HT1080 (cell line): ENCODE measurements at places on chromosomes 7 and 10.

DNA sequence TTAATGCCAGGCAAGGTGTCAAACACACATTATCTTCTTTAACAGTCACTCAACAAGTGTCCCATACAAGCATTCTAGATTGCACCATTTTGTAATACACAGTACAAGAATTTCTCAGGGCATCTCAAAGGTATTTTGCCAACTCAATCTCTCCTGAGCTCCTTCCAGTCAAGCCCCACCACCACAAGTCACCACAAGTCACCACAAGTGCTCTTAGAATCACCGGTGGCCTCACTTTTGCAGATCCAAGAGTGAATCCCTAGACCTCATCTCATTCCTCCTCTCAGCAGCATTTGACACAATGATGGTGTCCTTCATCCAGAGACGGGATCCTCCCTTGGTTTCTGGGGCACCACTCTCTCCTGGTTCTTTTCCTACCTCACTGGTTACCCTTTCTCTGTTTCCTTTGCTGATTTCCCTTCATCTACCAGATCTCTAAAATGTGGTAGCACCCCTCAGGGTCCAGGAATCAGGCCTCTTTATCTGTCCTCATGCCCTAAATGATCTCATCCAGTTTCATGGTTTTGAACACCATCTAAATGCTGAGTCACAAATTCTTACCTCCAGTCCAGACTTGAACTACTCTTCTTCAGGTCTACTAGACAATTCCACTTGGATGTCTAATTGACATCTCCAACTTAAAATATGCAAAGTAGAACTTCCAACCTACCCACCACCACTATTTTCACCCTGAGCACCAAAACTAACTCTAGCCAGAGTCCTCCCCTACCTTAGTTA is 26.9 kb downstream of the VPS41 start:
- DNase-seq, result no peak

DNA sequence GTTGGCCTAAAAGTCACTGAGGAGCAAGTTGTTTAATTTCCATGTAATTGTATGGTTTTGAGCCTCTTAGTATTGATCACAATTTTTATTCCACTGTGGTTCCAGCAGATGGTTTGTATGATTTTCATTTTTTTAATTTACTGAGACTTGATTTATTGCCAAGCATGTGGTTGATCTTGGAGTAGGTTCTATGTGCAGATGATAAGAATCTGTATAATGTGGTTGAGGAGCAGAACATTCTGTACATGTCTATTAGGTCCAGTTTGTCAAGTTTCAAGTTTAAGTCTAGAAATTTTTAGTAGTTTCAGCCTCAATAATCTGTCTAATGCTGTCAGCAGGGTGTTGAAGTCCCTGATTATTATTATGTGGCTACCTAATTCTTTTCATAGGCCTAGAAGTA is 22.7 kb upstream of the ZWINT start:
- no peak for DNase-seq

GRCh38 chr10:31004611-31005193 is 27.0 kb downstream of the ZNF438 start:
- DNase-seq, result peak; percentile 92

DNA sequence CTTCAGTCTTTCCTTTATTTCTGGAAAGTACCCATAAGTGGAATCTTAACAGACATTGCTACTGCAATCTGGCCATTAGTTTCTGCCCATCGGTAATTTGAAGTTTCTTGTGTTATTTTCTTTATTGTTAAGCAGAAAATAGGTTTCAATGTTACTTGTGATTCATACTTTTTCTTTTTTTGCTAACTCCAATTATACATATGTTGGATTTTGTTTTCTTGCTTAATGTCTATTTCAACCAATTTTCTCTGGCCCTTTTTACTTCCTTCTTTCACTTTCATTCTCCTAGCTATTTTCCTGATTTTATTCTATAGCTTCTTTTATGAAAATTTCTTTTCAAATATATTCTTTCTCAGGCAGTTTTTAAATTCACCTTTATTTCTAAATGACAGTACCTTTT is 457.4 kb downstream of the TCERG1L start:
- DNase-seq, result no peak

DNA sequence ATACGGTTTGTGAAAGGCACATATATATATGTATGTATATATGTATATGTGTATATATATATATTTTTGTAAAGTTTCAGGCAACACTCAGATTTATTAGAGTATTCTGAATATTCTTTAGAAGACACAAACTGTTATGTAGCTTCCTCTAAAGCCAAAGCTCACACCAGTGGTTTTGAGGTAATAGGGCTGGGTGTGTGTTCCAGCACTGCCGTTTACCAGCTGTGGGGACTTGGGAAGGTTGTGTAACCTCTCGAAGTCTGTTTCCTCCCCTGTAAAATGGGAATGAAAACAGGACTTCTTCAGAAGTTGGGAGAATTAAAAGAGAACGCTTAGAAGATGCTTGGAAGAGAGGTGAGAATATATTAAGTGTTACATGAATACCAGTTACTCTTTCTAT is 94.8 kb downstream of the PRPF18 start:
- no peak for DNase-seq

DNA sequence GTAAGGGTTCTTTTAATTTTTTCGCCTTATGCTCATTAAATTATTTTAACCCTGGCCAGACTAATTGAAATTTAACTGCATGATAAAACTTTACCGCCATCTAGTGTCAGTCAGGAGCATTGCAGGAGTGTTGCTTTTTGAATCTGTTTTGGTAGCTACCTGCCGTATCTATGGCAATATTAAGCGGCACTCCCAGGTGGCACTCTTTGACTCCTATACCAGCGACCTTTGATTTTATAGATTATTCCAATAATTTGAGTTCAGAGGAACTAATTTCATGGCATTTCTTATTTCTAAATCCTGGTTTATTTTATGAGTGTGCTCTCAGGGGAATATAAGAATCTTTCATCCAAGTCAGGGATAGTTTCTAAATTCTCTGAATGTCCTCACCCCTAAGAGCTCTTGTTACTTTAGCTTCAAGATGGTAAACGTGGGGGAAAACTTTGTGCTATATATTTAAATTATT is 198.9 kb downstream of the REEP3 start:
- DNase-seq, result peak; percentile 60

GRCh38 chr7:122691569-122692235 is 7.2 kb downstream of the RNF133 start:
- DNase-seq, result no peak

GRCh38 chr7:117666031-117666430 is 186.2 kb downstream of the CFTR start:
- DNase-seq, result peak; percentile 65

- DNase-seq, result no peak
Observed at GRCh38 chr10:60801522-60801921, 23.2 kb downstream of the CDK1 start.

- no peak for DNase-seq
Observed at GRCh38 chr10:116178086-116178605, 94.9 kb downstream of the GFRA1 start.

- no peak for DNase-seq
Observed at GRCh38 chr7:50397320-50397970, 52.7 kb downstream of the FIGNL1 start.

GRCh38 chr10:5890452-5890915 is 441 bp downstream of the FBH1 start:
- no peak for DNase-seq

GRCh38 chr7:47884675-47885074 is 63.6 kb downstream of the PKD1L1 start:
- no peak for DNase-seq

DNA sequence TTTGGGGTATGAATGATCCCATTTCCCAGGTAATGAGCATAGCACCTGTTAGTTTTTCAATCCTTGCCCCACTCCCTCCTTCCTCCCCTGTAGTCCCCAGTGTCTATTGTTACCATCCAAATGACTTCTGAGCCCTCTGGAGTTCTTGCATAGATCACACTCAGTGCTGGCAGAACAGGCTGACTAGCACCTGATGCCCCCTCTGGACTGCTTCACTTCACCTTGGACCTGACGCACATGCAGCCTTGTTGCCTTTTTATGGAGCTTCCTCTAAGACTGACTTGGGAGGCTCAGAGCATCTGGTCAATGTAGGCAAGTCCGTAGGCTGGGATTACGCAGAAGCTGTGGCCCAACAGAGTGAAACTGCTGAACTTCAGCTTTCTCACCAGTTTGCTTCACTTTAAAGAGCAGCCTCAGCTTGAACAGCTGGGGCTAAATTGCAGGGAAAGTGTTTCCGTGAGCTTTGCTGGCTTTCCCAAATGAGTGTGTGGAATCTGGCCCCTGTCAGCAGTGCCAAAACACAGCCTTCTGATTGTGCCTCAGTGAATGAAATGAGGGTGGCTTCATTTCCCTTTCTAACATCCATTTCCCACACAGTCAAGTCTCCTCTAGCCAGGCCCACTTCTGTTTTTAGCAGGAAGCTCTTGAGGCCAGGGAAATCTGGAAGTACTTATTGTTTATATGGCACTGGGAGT is 48.5 kb downstream of the NXPH1 start:
- DNase-seq, result no peak

GRCh38 chr7:81499262-81500116 is 270.4 kb downstream of the HGF start:
- peak; percentile 63 for DNase-seq

- no peak for DNase-seq
Observed at GRCh38 chr10:62175251-62175650, 93.4 kb downstream of the RTKN2 start.

- DNase-seq, result no peak
Observed at GRCh38 chr7:67696878-67697277, 700.2 kb downstream of the TYW1 start.

DNA sequence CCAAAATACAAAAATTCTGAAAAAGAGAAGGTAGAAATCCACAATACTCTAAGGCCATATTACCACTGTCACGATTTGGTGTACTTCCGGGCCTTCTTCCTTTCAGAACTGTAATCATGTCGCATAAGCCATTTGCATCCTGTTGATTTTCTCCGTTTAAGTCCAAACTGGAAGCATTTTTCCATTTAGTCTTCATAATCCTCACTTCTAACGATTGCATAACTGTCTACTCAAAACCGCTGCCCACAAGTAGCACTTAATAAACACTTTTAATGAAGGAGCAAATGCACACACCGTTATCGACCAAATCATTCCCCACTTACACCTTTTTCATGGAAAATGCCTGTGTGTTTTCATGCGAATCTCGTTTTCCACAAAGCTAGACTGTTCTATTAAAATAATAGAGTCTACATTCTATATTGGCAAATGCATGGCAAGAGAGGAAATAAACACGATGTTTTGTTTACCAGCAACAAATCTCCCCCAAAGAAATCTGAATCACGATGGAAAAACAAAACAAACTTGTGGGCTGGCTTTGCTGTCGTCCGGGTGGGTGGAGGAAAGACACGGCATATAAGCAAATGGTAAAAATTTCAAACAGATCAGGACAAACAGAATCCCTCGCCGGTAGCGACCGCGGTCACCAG is 1.0 kb downstream of the ATE1 start:
- no peak for DNase-seq

DNA sequence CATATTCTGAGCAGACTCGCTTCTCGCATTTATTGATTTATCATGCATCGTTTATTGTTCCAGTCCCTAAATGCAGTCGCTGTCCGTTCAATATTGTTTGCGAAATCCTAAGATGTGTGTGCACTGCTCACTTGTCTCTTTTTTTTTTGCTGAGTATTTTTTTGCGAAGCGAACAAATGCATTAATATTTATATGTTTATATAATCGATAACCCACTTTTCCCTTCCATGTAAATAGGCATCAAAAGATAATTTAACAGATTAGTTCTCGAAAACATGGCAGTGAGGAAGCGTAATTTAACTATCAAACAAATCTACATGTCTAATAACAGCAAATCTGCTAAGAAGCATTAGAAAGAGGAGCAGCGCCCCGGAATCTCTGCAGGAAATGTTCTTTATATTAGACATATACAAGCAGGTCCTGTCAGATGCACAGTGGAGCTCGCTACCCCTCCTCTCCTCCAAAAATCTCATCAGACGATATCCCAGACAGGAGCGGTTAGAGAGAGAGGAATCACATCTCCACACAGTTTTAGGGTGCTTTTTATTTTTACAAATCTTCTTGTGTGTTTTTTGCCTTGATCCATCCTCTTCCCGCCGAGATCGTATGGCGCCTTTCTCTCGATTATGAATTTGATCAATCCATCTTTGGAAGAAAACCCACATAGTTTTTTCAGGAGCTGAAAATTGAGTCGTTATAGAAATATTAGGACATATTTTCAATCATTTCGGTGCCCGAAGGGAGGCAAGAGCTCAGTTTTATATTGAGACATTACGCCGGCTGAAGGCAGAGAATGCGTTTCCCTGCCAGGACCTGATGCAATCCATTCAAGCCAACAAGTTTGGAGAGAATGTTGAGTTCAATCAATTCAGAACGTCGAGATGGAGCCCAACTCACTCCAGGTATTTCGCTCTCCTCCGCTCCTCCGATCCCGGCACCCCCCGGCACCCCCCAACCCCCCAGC is at the start of gene ARID5B:
Gene ARID5B, plus strand, starts transcription at position 871 of the 964 bp plus-strand sequence. Its CDS starts 11 bp downstream, at position 882.
- peak; percentile 26 for DNase-seq

DNA sequence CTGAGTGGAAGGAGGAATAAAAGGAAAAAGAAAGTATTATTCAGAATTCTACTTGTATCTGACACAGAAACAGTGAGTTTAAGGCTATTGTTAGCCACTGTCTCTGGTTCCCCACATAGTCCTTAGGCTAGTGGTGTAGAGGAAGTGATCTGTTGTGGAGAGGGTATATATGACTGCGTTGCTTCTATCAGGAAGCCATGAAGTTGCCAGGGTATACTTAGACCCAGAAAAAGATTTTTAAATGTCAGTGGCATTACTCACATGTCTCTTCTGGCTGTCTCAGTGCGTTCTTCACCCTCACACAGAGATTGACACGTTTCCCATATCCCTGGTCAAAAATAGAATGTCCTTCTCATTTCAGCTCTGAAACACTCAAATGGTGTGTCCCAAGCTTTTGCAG is 72.7 kb downstream of the SEM1 start:
- peak; percentile 28 for DNase-seq

DNA sequence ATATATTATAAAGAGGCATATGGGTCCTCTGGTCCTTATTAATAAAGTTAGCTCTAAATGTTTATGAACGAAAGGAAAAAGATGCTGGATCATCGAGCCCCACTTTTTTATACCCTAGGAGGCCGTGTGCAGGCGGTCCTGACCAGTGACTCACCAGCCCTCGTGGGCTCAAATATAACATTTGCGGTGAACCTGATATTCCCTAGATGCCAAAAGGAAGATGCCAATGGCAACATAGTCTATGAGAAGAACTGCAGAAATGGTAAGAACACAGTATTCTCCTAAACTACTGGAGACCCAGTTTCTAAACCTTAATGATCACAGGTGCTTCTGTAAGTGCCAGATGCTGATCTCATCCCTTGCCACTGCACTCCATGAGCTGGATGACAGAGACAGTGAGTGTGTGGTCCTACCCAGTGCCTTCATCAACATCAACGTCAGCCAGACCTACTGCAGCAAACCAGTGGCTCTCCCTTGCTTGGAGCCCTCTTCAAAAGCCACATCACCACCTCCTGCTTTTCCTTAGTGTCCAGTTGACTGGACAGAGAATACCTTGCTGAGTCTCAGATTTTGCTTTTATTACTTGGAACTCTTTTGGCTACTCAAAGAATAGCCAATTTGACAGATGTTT is 7.6 kb downstream of the GPNMB start:
- peak; percentile 83 for DNase-seq

- DNase-seq, result no peak
Observed at GRCh38 chr10:133225707-133226191, 4.3 kb upstream of the UTF1 start.
